Islet precursor cell (in vitro differentiated cells): ENCODE measurements at places on chromosomes 2 and 18.

DNA sequence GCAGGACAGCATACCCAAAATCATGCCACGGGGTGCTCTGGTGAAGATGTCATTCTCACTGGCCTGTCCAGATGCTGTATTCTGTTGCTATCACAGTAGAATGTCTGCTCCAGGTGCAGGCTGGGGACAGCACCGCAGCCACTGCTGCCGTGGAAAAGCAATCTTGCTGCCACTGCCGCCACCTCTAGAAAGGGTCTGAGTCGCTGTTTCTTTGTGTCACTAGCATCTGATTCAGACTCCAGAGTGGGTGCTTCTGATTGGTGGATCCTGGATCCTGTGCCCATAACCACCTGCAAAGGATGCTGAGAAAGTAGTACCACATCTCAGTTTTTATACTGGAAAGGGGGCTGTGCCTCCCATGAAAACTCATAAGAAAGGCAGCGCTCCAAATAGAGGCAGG lies 45.3 kb upstream of the CTLA4 start:
- DNase-seq = no peak

DNA sequence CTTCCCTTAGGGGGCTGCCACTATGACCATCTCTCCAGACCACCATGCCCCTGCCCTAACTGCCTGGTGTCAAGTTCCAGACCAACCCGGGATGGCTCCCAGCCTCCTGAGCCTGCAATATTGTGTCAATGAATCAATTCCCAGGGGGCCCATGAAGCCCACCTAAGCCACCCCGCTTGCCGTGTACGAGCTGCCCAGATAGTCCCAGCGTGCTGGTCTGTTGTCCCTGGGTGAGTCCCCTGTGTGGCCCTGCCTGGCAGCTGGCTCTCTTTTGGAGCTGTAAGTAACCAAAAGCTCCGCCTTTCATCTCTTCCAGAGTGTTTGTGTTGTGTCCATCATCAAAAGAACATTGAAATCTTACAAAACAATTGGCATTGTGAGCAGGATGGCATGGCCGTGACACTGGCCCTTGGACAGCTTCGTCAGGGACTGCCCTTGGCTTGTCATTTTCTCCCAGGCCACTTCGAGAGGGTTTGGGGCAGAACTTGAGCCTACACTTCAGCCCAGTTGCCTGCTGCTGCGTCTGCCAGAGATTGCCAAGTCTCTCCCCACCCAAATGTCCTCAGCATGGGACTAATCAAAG lies 11.3 kb upstream of the MAL start:
- no peak for DNase-seq

DNA sequence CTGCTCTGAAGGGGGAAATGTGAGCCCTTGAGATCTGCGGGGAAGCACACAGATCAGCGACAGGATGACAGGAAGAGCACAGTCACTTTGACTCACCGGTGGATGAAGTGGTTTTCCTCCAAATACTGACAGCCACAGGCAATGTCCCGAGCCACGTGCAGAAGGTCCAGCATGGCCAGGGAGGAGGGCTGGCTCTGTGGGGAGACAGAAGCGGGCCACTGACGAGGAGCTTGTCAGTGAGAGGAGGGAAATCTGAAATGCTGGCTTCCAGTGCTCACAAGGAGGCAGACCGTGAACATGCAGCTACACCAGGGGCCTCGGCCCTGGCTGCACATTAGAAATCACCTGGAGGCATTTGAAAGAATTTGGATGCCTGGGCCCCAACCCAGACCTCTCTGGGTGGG lies 98.7 kb downstream of the CLIP4 start:
- peak; percentile 72 for DNase-seq

- no peak for DNase-seq
These were observed 45.9 kb downstream of the CTDP1 start for GRCh38 chr18:79725486-79725885.

GRCh38 chr2:173631127-173631460 lies 276.4 kb downstream of the CDCA7 start:
- no peak for DNase-seq

- DNase-seq = no peak
These were observed 88.5 kb downstream of the PTRHD1 start for GRCh38 chr2:24704692-24705091.

DNA sequence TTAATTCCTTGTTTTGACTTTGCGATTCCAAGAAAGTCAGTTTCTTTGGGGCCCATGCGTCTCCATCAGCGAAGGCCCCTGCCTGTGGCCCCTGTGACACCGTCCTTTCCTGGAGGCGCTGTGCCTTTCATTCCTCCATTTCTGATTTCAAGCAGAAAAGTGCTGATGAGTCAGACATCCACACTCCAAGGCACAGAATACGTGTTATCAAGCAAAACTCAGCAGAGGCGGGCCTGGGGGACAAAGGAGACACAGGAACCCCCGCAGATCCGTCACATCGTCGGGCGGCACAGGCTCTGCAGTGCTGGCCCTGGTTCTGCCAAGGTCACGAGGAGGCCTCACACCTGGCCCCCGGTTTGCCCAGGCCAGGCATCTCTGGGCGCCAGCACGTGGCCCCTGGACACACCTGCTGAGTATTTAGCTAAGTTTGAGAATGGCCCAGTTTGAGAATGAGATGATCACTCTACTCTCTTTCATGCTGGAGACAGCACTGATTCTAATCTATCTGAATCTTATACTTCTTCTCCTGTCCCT lies 7.2 kb upstream of the SALL3 start:
- DNase-seq = no peak

GRCh38 chr2:68992933-68993332 lies 18.5 kb downstream of the GKN1 start:
- DNase-seq = no peak

- no peak for DNase-seq
These were observed 97.3 kb downstream of the TACR1 start for GRCh38 chr2:75102011-75102410.
